Psoas muscle (tissue), 8 donors: ENCODE measurements at places on chromosomes 1 and 21. TPM values are rescaled to one million over a fixed set of nuclear protein-coding genes. Genes with fewer than 3 reads are reported as not detected.

GRCh38 chr1:169119405-169119804, 12.9 kb downstream of the ATP1B1 start:
- DNase-seq = no peak
- no peaks in the 10 kb centered on the region for H3K27me3 ChIP-seq
- H3K4me3 ChIP-seq = peak overlapping the region; percentile 100
- peak overlapping the region; percentile 96 for H3K27ac ChIP-seq

DNA sequence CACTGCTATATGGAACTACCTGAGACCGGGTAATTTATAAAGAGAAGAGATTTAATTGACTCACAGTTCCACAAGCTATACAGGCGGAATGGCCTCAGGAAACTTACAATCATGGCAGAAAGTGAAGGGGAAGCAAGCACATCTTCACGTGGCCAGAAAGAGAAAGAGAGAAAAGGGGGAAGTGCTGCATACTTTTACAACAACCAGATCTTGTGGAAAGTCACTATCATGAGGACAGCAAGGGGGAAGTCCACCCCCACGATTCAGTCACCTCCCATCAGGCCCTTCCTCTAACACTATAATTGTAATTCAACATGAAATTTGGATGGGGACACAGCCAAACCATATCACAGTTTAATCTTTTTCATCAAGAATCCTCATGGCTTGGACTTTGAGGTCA, 339.2 kb upstream of the AJAP1 start:
- no peak overlapping the region for H3K27ac ChIP-seq
- no peak overlapping the region for H3K4me3 ChIP-seq
- no peaks in the 10 kb centered on the region for H3K4me1 ChIP-seq

GRCh38 chr1:112950426-112950825, 5.6 kb downstream of the SLC16A1 start:
- DNase-seq = no peak
- no peaks in the 10 kb centered on the region for H3K27me3 ChIP-seq
- H3K4me3 ChIP-seq = no peak overlapping the region
- peaks cover 30% of the 10 kb centered on the region for H3K4me1 ChIP-seq
- no peaks in the 10 kb centered on the region for H3K36me3 ChIP-seq
- H3K27ac ChIP-seq = no peak overlapping the region

WNT3A gene
- not detected for total RNA-seq

ST6GALNAC5 gene
- 0.66 TPM for total RNA-seq

- no peaks in the 10 kb centered on the region for H3K36me3 ChIP-seq
- H3K4me3 ChIP-seq = no peak overlapping the region
- no peaks in the 10 kb centered on the region for H3K27me3 ChIP-seq
- DNase-seq = no peak
- no peak overlapping the region for H3K27ac ChIP-seq
Observed at GRCh38 chr1:180211860-180212229, 18.2 kb upstream of the LHX4 start.

MUTYH gene
- total RNA-seq = 7.7 TPM

GRCh38 chr1:202229376-202229775, 35.8 kb downstream of the LGR6 start:
- H3K27ac ChIP-seq = no peak overlapping the region
- no peak for DNase-seq
- H3K36me3 ChIP-seq = no peaks in the 10 kb centered on the region
- H3K27me3 ChIP-seq = no peaks in the 10 kb centered on the region
- no peaks in the 10 kb centered on the region for H3K4me1 ChIP-seq
- H3K4me3 ChIP-seq = no peak overlapping the region

NHLH2 gene
- total RNA-seq = not detected

- H3K27ac ChIP-seq = no peak overlapping the region
- peaks cover 37% of the 10 kb centered on the region for H3K27me3 ChIP-seq
- H3K4me3 ChIP-seq = peak overlapping the region; percentile 64
- H3K4me1 ChIP-seq = no peaks in the 10 kb centered on the region
Observed at GRCh38 chr1:32893198-32894018, 7.1 kb downstream of the HPCA start.

ITGB3BP gene
- 12.9 TPM for total RNA-seq

- no peaks in the 10 kb centered on the region for H3K27me3 ChIP-seq
- no peaks in the 10 kb centered on the region for H3K36me3 ChIP-seq
- DNase-seq = no peak
- no peaks in the 10 kb centered on the region for H3K4me1 ChIP-seq
- no peak overlapping the region for H3K27ac ChIP-seq
Observed at GRCh38 chr1:87197156-87197555, 131.5 kb upstream of the LMO4 start.

LAMB3 gene
- 1.3 TPM for total RNA-seq

- no peak overlapping the region for H3K4me3 ChIP-seq
- H3K27ac ChIP-seq = peak overlapping the region; percentile 77
- no peaks in the 10 kb centered on the region for H3K27me3 ChIP-seq
- H3K4me1 ChIP-seq = peaks cover 61% of the 10 kb centered on the region
Observed at GRCh38 chr1:165841582-165842017, 14.2 kb downstream of the UCK2 start.

RUNX3 gene
- 0.28 TPM for total RNA-seq

GRCh38 chr1:114259511-114260160, 106.0 kb upstream of the SYT6 start:
- no peak overlapping the region for H3K27ac ChIP-seq
- H3K4me3 ChIP-seq = no peak overlapping the region
- H3K27me3 ChIP-seq = no peaks in the 10 kb centered on the region
- DNase-seq = no peak
- H3K4me1 ChIP-seq = peaks cover 10% of the 10 kb centered on the region

- H3K27ac ChIP-seq = peak overlapping the region; percentile 97
- no peaks in the 10 kb centered on the region for H3K36me3 ChIP-seq
- H3K4me1 ChIP-seq = peaks cover 31% of the 10 kb centered on the region
- peak overlapping the region; percentile 89 for H3K4me3 ChIP-seq
Observed at GRCh38 chr1:244834543-244835275, 749 bp upstream of the COX20 start.

PCSK9 gene
- total RNA-seq = not detected

- H3K36me3 ChIP-seq = no peaks in the 10 kb centered on the region
- H3K27me3 ChIP-seq = no peaks in the 10 kb centered on the region
- H3K4me3 ChIP-seq = no peak overlapping the region
- DNase-seq = no peak
- no peaks in the 10 kb centered on the region for H3K4me1 ChIP-seq
Observed at GRCh38 chr1:234162661-234163060, 210.6 kb upstream of the COA6 start.

RTCA gene
- 32.7 TPM for total RNA-seq

DNA sequence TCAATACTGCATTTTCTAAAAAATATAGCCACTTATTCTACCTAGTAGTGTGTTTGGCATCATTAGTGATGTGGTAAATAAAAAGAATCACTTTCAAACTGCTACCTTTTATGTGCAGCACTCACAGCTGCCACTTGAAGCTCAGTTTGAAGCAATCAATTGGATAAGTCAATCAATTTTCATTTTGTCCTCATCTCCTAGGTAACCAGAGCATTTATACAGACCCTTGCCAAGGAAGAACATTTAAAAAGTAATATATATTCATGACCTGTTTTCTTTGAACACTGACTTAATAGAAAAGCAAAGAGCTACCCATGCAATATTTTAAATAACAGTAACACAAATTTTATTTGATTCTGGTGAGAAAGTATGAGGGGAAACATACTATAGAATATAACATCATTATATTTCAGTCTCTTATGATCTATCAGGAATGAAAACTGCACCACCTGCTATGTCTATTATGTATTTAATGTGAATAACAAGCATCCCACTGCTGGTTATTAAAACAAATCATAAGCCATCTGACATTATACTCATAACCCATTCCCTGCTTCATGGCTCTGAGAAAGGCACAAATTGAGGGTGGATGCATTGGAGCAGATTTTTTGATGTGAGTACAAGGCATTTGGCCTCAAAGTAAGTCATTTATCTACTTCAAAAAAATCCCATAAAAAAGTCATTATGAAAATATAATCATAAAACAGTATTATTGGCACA, 168.4 kb upstream of the C21orf91 start:
- H3K36me3 ChIP-seq = no peaks in the 10 kb centered on the region
- DNase-seq = no peak
- no peak overlapping the region for H3K27ac ChIP-seq
- H3K27me3 ChIP-seq = no peaks in the 10 kb centered on the region

TMEM269 gene
- 0.89 TPM for total RNA-seq

GCSAML gene
- 0.19 TPM for total RNA-seq

DNA sequence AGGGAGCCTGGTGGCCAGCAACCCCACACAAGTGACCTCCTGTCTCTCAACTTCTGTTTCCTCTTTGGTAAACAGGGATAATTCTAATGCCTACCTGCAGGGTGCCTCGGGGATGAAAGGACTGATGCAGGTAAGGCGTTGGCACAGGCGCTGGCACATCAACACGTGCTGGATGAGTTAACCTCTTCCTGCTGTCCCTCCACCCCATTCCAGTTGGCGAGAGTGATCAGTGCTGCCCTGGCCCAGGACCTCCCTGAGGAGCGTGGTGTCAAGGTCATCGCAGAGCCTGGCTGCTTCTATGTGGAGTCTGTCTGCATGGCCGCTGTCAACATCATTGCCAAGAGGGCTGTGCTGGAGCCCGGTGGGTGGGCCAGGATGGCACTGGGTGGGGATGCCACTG, 69.1 kb upstream of the TINAGL1 start:
- no peaks in the 10 kb centered on the region for H3K36me3 ChIP-seq
- no peak overlapping the region for H3K27ac ChIP-seq
- H3K27me3 ChIP-seq = no peaks in the 10 kb centered on the region

- no peaks in the 10 kb centered on the region for H3K4me1 ChIP-seq
- no peaks in the 10 kb centered on the region for H3K27me3 ChIP-seq
- H3K4me3 ChIP-seq = no peak overlapping the region
- no peaks in the 10 kb centered on the region for H3K36me3 ChIP-seq
- no peak for DNase-seq
Observed at GRCh38 chr1:5456090-5456811, 536.0 kb downstream of the NPHP4 start.

DNA sequence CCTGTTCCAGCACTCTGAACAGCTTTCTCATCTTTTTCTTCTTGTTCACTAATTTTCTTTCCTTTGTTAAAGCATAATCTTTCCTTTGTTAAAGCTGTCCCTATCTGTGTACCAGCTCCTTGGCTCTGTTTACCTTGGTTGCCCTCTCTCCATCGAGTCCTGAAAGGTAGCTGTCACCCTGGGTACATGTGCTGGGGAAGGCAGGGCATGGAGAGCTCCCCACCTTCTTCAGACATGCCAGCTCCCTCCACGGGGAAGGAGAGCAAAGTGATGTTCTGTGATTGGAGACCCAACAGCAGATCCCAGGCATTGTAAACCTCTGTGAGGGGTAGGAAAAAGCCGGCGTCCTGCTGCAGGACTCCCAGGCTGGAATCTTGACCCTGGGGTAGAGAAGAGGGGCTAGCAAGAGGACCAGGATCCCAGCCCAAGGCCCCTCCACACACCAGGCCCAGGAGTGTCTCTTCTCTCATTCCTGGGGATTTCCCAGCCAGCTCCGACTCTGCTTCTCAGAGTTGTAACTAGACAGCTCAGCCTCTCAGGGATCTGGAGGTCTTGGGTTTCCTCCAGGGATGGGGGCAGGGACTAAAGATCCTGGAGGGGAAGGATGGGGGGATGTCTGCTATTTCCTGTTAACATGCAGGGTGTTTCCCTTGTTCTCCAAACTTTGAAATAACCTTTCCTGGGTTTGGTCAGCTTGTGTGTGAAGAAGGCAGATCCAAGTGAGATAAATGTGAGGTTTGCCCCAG, 34.4 kb downstream of the TMCC2 start:
- H3K4me1 ChIP-seq = peaks cover 53% of the 10 kb centered on the region
- no peaks in the 10 kb centered on the region for H3K36me3 ChIP-seq
- no peaks in the 10 kb centered on the region for H3K27me3 ChIP-seq
- no peak for DNase-seq
- H3K27ac ChIP-seq = peak overlapping the region; percentile 57

DNA sequence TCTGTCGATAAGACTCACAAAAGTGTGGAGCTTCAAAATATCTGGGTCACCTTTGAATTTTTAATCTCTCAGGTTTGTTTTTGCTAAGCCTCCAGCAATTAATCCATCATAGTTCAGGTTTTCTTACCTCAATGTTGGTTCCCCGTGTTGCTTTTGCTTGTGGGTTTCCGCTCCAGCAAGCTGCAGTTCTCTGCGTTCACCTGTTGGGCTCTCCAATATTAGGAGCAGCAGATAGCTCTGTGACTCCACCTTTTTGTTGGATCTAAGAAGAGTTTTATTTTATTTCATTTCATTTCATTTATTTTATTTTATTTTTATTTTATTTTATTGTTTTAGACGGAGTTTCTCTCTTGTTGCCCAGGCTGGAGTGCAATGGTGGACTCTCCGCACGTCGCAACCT, 335.5 kb downstream of the COL11A1 start:
- H3K36me3 ChIP-seq = no peaks in the 10 kb centered on the region
- no peak for DNase-seq
- no peak overlapping the region for H3K27ac ChIP-seq
- no peaks in the 10 kb centered on the region for H3K4me1 ChIP-seq
- no peaks in the 10 kb centered on the region for H3K27me3 ChIP-seq
- no peak overlapping the region for H3K4me3 ChIP-seq

ZSCAN20 gene
- total RNA-seq = 3.8 TPM

PTP4A2 gene
- 370 TPM for total RNA-seq

GRCh38 chr1:55053265-55053954, 14.1 kb downstream of the PCSK9 start:
- no peak overlapping the region for H3K4me3 ChIP-seq
- peaks cover 18% of the 10 kb centered on the region for H3K4me1 ChIP-seq
- H3K27ac ChIP-seq = peak overlapping the region; percentile 30
- DNase-seq = no peak
- no peaks in the 10 kb centered on the region for H3K36me3 ChIP-seq

GRCh38 chr1:63010913-63011660, 227.2 kb downstream of the ATG4C start:
- H3K27me3 ChIP-seq = no peaks in the 10 kb centered on the region
- H3K36me3 ChIP-seq = no peaks in the 10 kb centered on the region

NCMAP gene
- total RNA-seq = not detected

ZNF281 gene
- 12.8 TPM for total RNA-seq

GRCh38 chr21:41650526-41651145, 116.2 kb downstream of the RIPK4 start:
- H3K27ac ChIP-seq = no peak overlapping the region
- DNase-seq = no peak
- no peak overlapping the region for H3K4me3 ChIP-seq
- H3K36me3 ChIP-seq = no peaks in the 10 kb centered on the region

HCRTR1 gene
- 1.2 TPM for total RNA-seq

DNA sequence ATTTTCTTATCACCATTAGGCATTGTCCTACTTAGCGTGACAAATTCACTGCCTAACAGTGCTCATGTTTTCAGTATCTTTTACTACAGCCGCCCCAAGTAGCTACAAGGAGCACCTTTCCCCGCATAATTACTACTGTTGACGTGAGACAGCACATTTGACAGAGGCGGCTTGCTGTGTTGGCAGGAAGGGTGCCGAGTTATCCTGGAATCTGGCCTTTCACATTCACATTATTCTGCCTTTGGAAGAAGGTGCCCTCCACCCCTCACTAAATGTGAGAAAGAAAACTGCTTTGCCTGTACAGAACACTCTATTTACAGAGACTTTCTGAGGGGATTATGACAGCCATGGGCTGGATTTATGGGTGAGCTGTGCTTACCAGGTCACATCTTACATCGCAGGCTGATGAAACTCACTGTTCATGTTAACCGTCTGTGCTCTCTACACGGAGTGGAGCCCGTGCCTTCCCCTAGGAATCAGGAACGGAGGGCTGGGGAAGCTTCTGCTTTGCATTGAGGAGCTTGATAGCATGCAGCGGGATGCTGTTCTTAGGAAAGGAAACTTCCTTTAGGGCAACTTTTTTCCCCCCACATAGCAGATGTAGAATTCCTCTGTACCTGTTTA, 148.0 kb upstream of the ZRANB2 start:
- H3K4me1 ChIP-seq = no peaks in the 10 kb centered on the region
- no peaks in the 10 kb centered on the region for H3K36me3 ChIP-seq

GRCh38 chr1:45008076-45008475, 3.0 kb downstream of the HECTD3 start:
- no peak overlapping the region for H3K4me3 ChIP-seq
- no peaks in the 10 kb centered on the region for H3K27me3 ChIP-seq
- H3K27ac ChIP-seq = no peak overlapping the region
